ENCODE measurements at places on chromosomes 6 and 20.
A peak's percentile ranks its signal among the peaks of the same experiment; 100 is the strongest.

GRCh38 chr6:14339711-14340584 is 222.4 kb downstream of the CD83 start:
- DNase-seq: no peak

GRCh38 chr6:133568970-133569889 is 319.7 kb upstream of the TCF21 start:
- no peak for DNase-seq

GRCh38 chr20:2658414-2659354 is 5.3 kb downstream of the IDH3B start:
- DNase-seq: no peak

DNA sequence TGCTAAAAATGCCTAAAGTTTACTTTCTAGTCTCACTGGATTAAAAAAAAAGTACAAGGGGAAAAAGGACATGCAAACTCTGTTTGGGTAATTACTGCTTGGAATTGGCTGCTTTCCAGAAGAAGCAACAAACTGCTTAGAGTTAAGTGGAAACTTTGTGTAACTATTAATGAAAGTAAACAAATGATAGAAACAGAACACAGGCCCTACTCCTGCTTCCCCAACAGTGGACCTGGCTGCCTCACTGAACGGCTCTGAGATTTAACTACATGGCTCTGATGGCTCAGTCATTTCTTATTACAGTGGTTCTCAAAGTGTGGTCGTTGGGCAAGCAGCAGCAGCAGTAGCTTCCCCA is 108.5 kb downstream of the MAN1A1 start:
- DNase-seq: no peak

DNA sequence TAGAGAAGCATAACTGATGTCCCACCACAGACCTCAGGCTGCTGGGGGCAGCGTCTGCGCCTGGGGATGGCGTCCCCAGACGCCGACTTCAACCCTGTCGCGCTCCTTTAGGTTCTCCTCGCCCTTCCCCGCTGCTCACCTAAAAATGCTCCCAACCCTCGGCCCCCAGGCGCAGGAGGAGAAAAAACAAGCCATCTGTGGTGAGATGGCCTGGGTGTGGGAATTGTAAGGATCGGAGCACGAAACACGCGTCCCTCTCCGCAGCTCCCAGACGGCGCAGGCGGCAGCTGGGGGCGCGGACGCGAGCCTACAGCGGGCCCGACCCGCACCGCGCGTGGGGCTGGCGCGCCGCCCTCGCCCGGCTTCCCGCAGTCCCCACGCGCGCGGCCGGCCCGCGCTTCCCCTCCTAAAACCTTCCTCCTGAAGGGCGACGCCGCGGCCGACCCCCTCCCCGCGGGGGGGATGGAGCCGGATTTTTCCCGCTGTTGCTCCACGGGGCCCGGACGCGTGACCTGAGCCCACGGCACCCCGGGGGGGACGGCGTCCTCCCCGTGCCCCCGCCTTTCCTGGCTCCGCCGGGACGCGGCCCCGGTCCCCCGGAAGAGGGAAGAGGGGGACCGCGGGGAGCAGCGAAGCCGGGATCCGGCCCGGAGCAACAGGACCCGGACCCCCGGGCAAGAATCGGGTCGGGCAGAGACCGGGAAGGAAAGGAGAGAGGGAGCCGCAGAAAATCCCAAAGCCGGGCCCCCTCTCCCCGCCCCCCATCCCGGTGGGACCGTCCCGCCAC is 611 bp downstream of the EPB41L2 start:
- peak; percentile 5 for DNase-seq

DNA sequence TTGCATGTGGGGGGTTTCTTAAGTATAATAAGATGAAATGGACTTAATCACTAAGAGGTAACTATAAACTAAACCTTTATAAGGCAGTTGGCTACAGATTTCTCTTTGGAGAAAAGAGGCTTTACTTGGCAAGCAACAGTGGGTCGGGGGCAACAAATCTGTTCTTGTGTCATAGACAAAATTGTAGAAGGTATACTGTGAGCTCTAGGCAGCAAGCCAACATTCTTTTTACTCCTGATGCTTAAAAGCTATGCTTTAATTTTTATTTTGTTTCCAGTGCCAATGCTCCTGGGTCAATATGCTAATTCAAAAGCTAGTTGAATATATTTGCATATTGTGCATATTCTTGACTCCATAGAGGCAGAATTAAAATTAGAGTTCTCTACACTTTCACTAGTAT is 495.4 kb downstream of the BTBD3 start:
- DNase-seq: no peak

DNA sequence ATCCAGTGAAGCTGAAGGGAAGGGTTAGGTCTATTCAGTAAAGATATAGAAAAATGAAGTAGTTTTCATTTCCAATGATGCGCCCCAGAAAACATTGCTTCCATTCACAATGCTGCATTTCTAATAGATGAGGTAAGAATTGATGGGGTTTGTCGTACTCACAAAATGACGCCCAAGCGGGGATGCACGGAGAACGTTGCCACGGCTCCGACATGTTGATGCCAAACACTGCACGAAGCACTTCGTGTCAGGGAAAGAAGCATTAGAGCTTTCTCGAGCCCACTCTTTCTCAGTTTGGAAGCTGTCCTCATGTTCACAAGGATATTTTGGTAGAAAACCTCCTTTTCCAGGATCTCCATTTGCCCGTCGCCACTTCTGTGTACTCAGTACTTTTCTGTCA is 21.6 kb upstream of the MAFB start:
- DNase-seq: no peak

- DNase-seq: no peak
These were observed 3.3 kb downstream of the FOXQ1 start for GRCh38 chr6:1315201-1315559.

DNA sequence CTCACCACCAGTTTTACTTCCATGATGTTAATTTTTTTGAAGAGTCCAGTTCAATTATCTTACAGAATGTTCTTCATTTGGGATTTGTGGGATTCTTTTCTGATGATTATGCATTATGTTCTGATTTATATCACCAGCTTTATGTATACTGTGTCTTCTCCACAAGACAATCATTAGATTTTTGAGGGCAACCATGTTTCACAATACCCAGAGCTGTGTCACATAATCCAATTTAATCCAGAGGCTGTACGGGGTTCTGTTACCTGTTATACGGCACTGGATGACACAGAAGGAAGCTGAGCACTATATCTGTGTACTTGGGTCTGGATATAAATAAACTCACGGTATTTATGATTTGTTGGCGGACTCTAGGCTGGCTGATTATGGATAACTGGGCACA is 41.6 kb upstream of the RPN2 start:
- no peak for DNase-seq

DNA sequence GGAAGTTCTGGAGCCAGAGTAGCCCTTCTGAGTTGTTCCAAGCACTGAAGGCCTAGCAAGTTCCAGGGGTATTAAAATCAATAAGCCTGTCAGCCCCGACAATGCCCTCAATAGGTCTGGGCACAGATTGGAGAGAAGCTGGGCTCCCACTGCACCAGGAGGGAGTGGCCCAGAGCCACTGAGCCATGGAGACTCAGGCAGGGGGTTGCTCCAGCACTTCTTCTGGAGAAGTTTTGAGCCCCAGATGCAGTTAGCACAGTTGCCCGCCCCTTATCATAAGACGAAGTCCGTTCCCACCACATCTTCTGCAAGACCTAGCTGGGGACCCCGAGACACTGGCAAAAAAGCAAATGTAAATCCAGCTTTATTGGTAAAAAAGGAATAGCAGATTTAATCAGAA is 13.0 kb downstream of the DEFB132 start:
- DNase-seq: no peak

- DNase-seq: no peak
These were observed 39.4 kb downstream of the FOXP4 start for GRCh38 chr6:41585605-41586004.

- DNase-seq: no peak
These were observed 326.7 kb upstream of the NOX3 start for GRCh38 chr6:155782320-155782731.

- DNase-seq: no peak
These were observed 208.7 kb downstream of the SOX4 start for GRCh38 chr6:21802175-21802822.
